Activated T-cell treated with anti-CD3 and anti-CD28 coated beads, Interleukin-2, amount 50 U/mL, for 48 hours (primary cell): ENCODE measurements at places on chromosomes 12 and 14.

- no peak for DNase-seq
These were observed 71.5 kb downstream of the RIMBP2 start for GRCh38 chr12:130644566-130644965.

GRCh38 chr12:7373226-7373625 lies 69.4 kb downstream of the ACSM4 start:
- DNase-seq, result no peak

- no peak for DNase-seq
These were observed 369.2 kb downstream of the CCER1 start for GRCh38 chr12:90585640-90586304.

GRCh38 chr14:24042746-24043145 lies 9.1 kb upstream of the CARMIL3 start:
- no peak for DNase-seq

DNA sequence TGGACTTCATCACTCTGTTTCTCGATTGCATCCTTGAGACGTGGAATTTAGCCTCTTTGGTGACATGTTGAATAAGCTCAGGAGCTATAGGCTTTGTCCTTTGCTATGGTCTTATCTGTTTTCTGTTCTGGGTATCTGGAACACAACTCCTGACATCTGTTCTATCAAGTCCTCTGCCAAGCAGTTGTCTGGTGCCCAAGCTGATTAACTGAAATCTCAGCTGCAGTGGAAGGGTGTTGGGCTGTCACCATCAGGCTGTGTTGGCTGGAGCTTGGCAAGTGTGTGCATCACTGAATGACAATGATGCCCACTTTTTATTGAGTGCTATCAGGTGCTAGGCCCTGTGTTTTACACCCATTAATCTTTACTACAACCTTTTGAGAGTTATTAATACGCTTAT lies 77.8 kb downstream of the SMOC1 start:
- no peak for DNase-seq

GRCh38 chr12:89309815-89310214 lies 42.5 kb downstream of the DUSP6 start:
- no peak for DNase-seq

DNA sequence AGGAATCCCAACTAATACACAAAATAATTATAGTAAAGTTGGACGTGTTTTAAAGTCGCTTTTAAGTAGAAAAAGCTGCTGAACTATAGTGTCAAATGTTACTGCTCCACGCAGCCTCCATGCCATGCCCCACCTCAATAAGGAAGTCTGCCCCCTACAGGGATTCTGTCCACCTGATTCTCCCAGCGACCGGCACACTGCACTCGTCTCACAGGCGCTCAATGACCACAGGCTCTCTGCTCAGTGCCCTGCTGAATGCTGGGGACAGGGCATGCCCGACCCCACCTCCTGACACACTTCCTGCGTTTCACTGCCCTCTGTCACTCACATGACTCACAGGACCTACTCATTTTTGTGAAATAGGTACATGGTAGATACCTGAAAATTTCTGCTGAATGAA lies 48.9 kb downstream of the BDKRB1 start:
- DNase-seq, result no peak

- DNase-seq, result no peak
These were observed 75.3 kb upstream of the C14orf180 start for GRCh38 chr14:104504172-104504735.

GRCh38 chr12:1993871-1994371 lies 10.3 kb downstream of the DCP1B start:
- DNase-seq, result no peak

DNA sequence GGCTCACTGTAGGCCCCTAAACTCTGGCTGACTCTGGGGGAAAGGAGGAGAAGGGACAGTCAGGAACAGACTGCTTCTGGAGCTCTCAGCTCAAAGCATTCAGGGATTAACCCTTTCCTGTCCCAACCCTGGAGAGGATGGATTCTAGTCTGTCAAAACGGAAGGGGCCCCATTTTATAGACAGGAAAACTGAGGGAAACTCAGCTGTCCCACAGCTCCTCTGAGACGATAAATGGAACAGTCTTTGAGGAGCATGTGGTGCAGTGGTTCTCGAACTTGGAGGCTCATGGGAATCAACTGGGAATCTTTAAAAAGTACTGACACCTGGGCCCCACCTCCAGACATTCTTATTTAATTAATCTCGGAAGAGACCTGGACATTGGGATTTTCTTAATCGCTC lies 23.7 kb downstream of the SRRM4 start:
- DNase-seq, result no peak

GRCh38 chr12:124857921-124858461 lies 5.7 kb downstream of the SCARB1 start:
- no peak for DNase-seq

DNA sequence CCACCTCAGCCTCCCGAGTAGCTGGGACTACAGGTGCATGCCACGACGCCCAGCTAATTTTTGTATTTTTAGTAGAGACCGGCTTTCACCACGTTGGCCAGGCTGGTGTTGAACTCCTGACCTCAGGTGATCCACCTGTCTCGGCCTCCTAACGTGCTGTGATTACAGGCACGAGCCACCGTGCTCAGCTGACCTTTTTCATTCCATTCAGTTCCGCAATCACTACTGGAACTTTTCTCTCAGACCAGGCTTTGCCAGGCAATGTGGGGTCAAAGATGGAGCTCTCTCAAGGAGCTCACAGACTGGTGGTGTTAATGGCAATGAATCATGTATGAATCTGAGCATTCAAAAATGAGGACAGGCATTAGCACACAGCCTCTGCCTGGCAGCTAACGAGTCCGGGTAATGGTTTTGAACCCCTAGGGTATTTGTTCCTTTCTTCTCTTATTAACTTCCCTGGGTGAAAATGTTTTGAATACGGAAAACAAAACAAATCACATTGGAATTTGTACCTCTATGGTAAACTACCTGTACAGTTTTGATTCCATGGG lies 9.4 kb upstream of the TCHP start:
- no peak for DNase-seq

DNA sequence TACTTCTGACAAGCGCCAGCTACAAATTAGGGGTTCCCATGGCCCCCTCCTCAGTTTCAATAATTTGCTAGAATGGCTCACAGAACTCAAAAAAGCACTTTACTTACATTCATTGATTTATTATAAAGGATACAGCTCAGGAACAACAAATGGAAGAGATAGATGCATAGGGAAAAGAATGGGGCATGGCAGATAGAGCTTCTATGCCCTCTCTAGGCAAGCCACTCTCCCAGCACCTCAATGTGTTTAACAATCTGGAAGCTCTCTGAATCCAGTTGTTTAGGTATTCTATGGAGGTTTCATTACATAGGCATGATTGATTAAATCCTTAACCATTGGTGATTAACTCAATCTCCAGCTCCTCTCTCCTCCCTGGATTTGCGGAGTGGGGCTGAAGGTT lies 184.5 kb upstream of the DAAM1 start:
- DNase-seq, result no peak

DNA sequence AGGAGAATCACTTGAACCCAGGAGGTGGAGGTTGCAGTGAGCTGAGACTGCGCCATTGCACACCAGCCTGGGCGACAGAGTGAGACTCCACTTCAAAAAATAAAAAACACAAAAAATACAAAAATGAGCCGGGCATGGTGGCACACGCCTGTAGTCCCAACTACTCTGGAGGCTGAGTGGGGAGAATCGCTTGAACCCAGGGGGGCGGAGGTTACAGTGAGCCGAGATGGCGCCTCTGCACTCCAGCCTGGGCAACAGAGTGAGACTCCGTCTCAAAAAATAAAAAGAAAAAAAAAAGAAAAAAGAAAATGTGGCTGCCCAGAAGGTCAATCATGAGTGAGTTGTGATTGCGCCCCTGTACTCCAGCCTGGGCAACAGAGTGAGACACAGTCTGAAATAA lies 9.2 kb downstream of the DNAJC22 start:
- no peak for DNase-seq

DNA sequence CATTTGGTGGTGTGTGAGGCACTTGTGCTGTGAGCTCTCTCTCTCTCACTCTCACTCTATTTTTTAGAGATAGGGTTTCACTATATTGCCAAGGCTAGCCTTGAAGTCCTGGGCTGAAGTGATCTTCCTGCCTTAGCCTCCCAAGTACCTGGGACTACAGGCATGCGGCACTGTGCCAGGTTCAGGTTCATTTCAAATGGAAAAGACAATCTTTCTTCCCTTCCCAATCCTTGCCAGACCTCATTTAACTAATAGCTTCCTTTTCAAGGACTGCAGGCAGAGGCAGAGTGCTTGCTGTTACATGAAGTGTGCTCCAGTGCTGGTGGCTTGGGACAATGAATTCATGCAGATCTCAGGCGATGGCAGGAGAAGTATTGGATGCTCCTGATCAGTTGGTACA lies 73.2 kb upstream of the BICD1 start:
- DNase-seq, result no peak

DNA sequence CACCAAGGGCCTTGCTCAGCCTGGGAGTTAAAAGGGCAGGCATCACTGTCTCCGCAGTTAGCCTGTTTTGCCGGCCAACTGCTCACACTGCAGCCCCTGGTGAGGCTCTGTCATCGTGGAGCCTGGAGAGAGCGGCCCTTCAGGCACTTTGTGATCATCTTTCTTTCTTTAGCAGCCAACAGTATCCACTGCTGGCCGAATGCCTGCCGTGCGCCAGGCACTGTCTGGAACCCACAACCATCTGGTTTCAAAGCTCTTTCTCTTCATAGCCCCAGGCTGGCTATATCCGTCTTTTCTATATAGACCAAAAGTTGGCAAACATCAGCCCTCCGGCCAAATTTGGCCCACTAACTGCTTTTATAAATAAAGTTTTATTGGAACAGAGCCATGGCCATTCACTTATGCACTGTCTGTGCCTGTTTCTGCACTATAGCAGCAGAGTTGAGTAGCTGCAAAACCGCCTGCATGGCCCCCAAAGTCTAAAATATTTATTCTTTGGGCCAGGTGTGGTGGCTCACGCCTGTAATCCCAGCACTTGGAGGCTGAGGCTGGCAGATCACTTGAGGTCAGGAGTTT lies 29.5 kb downstream of the SLC8B1 start:
- DNase-seq, result no peak

GRCh38 chr14:58733451-58734208 lies 95.9 kb downstream of the DACT1 start:
- DNase-seq, result no peak

DNA sequence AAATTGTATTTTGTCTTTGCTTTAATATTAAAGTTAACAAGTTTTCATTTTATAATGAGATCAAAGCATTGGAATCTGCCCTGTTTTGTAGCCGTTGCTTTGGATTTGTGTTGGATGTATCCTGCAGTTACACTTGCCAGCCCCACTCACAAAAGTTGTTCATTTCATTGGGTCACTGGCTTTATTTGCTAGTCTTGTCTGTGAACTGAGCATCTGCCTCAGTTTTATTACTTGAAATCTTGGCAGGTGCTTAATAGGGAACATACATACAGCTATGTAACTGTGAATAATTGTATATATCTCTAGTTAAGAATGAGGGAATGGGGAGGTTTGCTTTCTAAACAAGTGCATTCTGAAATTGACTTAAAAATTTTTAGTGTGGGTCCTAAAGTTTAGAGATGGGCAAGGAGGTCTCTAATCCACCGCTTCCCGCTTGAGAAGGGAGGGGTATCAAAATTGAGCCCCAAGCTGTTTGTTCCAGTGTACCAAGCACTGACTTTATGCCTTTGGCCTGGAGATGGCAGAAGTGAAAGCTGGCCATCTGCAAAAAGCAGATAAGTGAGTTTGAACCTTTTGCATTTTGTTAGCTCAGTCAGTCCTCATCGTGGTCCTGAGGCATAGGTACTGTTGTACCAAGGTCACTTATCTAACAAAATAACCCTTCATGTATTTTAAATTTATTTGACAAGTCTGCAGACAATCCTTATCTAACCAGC lies 9.3 kb downstream of the EIF5 start:
- no peak for DNase-seq

GRCh38 chr12:104567832-104568486 lies 111.2 kb downstream of the CHST11 start:
- DNase-seq, result no peak

- peak; percentile 80 for DNase-seq
These were observed 1.7 kb downstream of the SINHCAF start for GRCh38 chr12:31324116-31324844.

DNA sequence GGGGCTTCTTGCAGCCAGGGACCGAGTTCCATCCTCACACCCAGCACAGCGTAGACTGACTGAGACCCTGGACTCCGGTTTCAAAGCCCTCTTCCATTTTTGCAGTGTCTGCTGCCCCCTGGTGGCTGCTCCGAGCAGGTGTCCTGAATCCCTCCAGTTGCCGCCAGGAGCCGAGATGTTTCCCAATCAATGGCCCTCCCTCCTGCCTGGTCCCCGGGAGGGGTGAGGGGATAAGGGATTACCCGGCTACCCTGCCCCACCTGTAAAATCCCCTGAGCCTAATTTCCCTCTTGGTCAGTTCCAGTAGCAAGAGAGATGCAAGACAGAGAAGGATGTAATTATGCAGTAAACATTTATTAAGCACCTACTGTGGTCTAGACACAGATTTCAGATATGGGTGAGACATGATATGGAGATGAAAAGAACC lies 55.0 kb downstream of the PHETA1 start:
- peak; percentile 80 for DNase-seq

DNA sequence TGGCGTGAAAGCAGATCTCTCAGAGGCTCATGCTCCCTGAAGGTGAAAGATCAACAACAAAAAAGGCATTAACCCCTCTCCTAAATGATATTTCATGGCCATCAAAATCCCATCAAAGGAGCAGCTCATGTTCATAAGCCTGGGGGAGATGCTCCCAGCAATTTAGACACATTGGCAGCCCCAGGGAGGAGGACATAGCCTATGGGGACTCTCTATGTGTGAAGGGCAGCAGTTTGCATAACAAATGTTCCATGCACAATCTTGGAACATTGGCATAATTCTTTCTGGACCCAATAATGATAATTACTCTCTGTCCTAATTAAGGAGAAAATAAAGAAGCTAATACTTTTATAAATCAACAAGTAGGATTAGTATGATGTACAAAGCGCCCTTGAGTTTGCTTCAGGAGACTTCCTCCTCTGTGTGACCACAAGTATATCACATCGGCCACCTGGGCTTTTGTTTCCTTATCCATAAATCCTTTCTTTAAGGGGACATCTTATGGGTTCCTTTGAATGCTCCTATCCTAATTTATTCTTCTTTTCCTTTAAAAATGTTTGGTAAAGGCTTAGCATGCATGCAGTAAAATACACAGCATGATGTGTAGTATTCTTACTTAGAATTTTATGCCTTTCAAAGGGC lies 161.9 kb upstream of the PLEKHG7 start:
- no peak for DNase-seq

DNA sequence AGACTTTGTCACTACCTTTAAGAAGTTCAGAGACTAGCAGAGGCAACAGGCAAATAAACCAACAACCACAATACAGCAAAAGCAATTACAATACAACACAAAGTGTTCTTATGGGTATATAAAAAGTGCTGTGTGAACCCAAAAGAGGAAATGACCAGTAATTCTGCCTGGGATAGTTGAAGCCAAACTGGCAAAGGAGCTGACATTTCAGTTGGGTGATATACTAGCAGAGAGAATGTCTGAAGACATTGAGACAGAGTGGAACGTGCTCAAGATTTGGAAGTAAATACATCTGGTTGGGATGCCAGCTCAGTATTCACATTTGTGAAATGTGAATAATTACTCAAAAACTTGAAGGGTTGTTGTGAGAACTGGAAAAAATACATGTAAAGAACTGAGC lies 80.6 kb upstream of the GTF2A1 start:
- DNase-seq, result no peak

GRCh38 chr12:30969606-30970395 lies 43.3 kb downstream of the TSPAN11 start:
- no peak for DNase-seq
